ENCODE measurements at places on chromosomes 2 and 18.

- DNase-seq: no peak
Observed at GRCh38 chr2:224392545-224392944, 9.4 kb downstream of the FAM124B start.

- DNase-seq: no peak
Observed at GRCh38 chr18:70414315-70414900, 125.6 kb downstream of the SOCS6 start.

DNA sequence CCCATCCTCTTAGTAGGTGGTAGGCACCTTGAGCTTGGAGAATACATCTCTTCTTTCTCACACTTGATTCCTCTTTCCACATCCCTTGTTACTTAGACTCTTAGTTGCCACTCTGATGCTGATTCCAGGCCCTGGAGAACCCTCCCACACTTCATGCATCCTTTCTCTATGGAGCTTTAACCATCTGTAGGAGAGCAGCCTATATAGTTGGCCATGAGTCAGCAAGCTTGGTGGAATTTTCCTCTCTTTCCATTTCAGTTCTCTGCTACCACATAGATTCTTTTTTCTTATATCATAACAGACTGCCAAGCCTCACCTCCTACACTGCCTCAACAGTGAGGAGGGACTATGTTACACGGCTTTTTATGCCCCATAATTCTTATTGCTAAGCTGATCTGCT, 851.6 kb upstream of the CDH2 start:
- DNase-seq: no peak

DNA sequence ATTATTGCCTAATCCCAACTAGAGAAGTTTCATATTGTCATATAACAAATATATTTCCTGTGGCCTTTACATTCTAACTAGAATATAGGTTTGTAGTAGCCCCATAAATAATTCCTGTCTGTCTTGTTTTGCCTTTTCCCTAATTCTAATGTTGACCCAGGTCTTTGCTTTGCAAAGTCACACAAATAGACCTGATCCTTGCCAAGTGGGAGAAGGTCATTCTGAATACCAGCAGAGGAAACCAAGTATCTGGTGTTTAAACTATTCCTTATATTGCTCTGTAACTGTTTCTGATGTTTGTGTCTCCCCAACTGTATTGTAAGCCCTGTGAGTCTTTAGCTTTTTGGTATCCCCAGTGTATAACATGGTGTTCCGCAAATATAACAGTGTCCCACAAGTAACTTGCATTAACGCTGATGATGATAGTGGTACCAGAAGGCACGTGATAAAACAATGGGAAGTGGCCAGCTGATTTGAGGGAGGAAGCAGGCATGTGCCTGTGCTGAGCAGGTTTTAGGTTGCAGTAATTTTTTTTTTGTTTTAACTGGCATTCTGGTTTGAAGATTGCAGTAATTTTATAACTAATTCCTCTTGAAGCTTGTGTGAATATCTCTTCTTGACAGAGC, 11.1 kb downstream of the HADHB start:
- DNase-seq: no peak

GRCh38 chr18:22063102-22063501, 106.3 kb upstream of the GATA6 start:
- DNase-seq: no peak

GRCh38 chr2:179298666-179299065, 34.0 kb upstream of the SESTD1 start:
- no peak for DNase-seq

DNA sequence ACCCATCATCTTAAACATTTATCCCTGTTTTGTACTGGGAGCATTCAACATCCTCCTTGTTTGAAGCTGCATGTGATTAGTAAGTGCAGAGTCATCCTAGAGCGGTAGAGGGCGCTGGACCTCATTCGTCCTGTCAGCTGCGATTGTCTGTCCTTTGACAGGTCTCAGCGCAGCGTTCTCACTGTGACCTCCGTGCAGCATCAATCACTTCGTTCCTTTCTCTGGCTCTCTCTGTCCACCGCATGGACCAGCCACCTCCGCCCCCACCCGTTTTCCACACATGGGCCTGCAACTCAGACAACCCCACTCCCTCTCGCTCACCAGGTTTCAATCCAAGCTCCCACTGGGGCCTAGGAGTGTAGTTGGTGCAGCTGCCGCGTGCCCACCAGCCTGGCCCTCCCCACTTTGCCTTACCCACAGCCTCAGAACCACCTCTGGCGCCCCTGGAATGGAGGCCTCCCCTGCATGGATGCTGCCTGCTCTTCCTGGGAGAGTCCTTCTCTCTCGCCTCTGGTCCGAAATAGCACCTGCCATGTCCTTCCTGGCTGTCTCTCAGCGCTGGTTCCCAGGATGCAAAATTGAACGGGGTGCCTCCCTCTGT, 90.5 kb downstream of the NDUFA10 start:
- peak; percentile 55 for DNase-seq

DNA sequence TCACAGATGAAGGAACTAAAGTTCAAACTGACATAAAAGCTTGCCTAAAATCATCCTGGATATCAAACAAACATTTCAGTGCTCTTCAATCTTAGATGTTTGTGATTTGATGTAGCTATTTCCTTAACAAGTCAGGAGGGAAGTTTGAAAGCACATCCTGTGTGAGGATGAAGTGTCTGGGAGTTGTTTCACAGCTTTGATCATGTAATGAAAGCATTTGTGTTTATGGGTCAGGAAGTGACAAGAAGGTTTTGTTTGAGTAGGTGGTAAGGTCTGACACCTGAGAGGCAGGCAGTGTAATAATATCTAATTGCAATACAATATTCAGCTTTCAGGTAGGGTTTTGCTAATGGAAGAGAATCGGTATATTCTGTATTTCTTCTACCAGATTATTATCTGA, 26.0 kb upstream of the CSRNP3 start:
- DNase-seq: no peak

- DNase-seq: no peak
Observed at GRCh38 chr18:6401687-6402086, 13.0 kb downstream of the L3MBTL4 start.

GRCh38 chr18:57748770-57749603, 54.1 kb downstream of the ATP8B1 start:
- DNase-seq: no peak

DNA sequence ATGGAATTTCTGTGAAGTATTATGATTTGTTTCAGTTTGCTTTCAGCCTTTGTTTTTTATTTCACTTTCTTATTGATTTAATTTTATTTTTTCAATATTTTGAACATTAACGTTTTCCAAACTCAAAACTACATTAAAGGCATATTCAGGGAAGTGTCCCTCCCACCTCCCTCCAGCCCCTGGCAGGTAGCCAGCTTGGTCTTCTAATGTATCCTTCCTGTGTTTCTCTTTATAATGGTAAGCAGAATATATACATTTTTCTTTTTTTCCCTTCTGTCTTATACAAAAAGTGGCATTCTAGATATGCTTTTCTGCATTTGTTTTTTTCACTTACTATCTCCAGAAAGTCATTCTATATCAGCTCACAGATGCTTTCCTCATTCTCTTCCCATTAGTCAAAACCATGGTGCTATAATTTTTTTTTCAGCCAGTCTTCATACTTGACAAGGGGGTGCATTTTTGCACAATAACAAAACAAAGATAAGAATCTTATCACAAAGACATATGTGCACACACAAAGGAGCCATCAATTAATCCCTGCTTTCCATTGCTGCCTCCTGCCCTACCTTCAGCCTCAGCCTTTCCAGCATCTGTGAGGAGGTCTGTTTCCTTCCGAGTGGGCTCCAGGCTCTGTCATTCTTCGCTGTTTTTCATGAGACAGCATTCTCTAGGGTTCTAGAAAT, 33.7 kb upstream of the TMEM177 start:
- DNase-seq: no peak

GRCh38 chr2:67384123-67384822, 12.9 kb upstream of the ETAA1 start:
- no peak for DNase-seq

GRCh38 chr2:119706221-119706620, 27.2 kb downstream of the TMEM177 start:
- peak; percentile 9 for DNase-seq

DNA sequence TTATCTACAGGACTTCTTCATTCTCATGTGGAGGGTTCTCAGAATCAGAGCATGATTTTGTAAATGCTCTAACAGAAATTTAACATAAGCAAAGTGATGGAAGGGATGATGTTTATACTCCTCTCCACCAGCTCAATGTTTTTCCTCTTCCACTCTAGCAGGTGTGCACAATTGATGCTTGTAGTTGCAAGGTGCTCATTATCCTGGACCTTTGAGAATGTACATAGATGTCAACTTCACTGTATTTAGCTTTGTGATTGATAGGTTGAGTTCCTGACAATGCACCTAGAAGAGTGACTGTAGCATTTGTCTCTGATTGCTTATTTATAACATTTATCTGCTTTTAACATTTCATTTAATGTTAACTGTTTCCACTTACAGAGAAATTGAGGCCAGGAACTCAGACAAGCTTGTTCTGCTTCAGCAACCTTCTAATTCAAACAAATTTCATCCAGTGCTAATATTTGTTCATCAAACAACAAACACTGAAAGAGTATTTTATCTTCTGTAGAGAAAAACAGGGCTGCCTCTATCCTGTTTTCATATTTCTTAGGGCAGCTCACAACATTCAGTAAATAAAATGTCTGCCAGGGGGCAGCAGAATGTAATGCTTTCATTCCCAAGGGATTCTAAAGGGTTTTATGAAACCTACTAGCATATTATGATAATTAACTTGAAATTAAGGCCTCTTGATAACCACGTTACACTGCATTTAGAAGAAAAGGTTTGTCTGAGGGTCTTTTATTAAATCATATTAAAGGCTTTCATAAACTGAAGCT, 127.9 kb upstream of the NOL4 start:
- no peak for DNase-seq

DNA sequence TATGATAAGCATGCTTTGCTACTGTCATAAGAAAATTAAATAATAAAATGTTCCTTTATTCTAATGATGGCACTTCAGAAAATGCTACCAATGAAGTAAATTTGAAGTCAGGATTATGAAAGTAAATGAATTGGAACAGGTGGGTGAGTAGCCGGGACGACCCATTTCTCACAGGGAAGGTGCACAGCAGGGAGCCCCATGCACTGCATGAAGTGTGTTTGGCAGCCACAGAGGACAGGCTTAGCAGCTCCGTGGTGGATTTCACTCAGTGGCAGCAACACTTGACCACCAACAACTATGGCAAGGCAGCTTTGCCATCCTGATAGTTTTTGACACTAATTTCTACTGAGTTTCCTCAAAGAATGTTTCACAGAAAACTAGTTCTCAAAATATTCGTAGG, 146.3 kb downstream of the ATL2 start:
- no peak for DNase-seq

DNA sequence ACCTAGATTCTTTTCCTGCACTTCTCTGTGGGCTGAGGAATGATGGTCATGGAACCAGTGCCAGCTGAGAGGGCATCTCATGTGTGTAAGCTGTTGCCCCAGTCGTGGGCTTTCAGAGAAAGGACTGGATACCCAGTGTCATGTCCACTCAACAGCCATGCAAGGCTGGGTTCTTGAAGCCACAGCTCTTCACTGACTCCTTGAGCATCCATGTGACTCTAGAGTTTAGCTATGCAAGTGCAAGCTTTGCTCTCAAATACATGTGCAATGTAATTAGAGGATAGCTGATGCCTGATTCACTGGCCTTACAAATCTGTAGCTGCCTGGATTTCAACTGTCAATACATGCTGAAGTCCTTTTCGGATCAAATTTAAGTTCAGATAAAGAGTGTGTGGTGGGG, 46.8 kb upstream of the EML6 start:
- DNase-seq: no peak

- peak; percentile 72 for DNase-seq
Observed at GRCh38 chr18:79952996-79953559, 1.6 kb upstream of the SLC66A2 start.

- no peak for DNase-seq
Observed at GRCh38 chr18:61535401-61535800, 202.2 kb downstream of the CDH20 start.

DNA sequence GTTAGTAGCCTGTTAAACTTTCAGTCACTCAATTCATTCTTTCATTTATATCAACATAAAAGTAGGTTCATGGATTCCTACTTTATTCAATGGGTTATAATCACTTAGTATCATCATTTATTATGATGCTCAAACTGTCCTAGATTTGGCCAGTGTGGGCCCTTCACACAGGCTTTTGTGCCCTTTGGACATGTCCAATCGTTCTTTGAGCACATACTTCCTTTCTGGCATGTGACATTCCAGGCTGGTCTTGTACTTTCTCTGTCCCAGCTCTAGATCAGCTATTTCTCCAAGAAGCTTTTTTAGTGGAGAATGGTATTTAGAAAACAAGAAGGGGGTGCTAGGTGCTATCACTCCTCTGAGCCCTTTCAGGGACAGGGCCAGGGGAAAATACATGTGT, 11.5 kb downstream of the POLR1A start:
- DNase-seq: no peak

- no peak for DNase-seq
Observed at GRCh38 chr18:49447810-49448745, 12.4 kb downstream of the DYM start.

DNA sequence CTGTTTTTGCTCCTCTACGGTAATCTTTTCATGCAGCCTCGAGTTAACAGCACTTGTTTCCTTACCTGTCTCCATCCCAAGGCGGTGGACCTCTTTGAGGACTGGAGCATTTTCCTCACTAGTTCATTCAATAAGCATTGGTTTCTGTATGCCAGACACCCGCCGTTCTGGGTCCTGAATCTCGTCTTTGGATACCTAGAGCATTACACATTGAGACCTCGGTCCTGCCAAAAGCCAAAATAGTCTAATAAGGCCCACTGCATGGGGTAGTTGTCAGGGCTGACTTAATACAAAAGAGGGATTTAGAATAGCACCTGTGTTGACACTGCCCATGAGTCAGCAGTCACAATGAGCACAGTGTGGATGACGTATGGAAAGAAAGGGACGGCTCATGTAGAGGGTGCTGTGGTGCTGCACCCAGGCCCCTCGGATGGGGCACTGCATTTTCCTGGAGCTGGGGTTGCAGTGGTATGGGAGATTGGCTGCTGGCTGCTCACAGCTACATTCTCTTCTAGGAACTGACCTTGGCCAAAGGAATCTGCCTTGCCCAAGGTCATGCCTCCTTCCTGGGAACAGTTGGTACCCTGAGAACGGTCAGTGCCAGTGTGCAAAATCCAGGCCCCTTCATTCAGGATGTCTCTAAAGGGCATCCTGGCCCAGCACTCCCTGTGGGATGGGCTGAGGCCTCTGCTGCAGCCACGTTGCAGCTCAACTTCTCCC, 126.9 kb upstream of the NCK2 start:
- DNase-seq: no peak

- DNase-seq: no peak
Observed at GRCh38 chr18:58349650-58350049, 279.2 kb downstream of the ALPK2 start.

DNA sequence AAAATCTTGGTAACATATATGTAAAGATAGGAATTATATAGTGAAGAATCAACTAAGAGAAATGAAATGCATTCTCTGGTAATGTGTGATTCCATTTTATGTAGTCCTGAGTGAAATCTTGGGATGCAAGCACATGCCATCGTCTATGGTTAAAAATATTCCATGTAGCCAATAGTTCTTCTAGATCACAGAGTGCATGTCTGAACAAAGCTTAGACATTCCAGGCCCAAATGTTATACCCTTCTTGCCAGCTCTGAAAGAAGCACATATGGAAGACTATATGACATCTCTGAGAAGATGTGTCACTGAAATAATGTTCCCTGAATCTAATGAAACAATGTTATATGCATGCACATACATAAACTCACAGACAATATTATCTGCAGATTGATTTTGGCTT, 92.3 kb upstream of the TFPI start:
- no peak for DNase-seq

- no peak for DNase-seq
Observed at GRCh38 chr18:6289843-6290242, 124.9 kb downstream of the L3MBTL4 start.
